ENCODE measurements at places on chromosomes 1 and 21.

GRCh38 chr1:195481293-195481692 is 1126.9 kb downstream of the KCNT2 start:
- no peak for DNase-seq

DNA sequence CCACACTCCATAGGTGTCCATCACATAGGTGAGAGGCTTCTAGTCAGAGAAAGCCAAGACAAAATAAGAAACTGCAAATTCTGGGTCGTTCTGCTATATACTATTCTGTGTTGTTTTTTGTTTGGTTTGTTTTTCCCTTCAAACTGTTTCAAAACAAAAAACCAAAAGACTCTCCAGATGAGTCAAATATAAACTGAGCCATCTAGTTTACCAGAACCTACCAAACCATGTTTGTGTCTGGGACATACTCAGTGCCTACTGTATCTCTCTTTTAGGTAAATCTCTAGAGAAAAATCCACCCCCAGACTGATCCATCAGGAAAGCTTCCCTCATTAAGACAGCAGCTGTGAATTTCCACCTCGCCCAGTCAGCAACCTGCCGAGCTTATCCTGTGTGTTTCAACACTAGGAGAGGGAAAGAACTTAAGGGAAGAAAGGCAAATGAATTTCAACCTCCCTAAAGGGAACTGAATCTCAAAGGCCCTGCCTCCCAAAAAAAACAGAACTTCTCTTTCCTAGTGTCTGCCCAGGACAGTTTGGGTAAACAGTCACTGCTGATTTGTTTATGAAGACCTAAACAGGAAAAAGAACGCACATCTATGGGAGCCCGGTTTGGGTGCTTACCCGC is 17.2 kb downstream of the PPT1 start:
- DNase-seq = no peak

DNA sequence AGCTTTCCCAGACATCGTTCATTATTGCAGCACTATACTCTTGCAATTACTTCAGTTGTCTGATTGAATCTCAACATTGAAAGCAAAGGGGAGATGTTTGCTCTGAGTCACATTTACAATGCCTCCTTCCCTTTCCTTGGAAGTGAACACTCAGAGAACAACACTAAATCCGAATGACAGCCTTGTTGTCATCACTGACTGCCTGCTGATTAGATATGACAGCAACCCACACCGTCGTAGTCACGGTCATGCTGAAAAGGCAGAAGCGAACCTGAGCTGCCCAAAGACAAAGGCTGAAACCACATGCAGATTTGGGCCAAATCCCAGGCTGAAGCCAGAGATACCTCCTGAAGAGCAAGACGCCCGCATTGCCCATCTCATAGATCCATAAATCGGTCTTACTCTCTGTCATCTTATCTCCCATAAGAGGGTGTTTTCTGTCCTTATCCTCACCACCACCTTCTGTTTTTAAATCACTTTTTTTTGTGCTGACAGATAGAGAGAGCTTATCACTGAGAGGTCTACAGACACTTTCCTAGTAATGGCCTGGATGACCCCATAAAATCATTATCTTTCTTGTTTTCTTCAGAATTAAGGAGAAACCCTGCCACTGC is 47.5 kb downstream of the TMCO4 start:
- DNase-seq = no peak

DNA sequence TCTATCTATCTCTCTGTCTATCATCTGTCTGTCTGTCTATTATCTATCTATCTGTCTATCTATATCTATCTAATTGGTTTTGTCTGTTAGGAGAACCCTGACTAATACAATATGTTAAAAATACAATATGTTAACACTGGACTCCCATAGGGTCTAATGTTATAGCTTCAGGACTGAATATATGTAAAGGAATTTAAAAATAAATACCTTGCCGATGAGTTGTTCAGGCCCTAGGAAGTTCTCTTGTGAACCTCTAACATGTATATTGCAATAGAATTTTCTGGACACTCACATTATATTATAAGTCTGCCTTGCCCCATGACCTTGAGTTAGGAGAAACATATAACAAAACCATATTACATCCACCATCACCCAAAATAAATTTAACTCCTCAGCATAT is 900.6 kb downstream of the NCAM2 start:
- DNase-seq = no peak

DNA sequence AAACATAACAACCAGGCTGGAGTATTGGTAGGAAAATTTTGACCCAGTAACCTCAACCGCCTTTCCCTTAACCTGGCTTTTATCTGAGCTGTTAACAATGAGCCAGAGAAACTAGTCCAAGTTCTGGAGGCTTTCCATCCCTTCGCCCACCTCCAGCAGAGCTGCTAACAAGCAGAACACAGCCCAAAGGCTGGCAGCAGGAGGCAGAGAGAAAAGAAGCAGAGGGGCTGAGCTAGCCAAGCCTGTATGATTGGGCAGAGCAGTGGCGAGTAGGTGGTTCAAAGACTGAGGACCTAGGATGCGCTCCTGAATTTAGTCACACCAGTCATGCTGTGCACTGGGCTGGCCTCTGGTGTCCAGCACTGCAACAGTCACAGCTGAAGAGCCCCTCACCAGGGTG is 123.0 kb downstream of the TNR start:
- DNase-seq = no peak

DNA sequence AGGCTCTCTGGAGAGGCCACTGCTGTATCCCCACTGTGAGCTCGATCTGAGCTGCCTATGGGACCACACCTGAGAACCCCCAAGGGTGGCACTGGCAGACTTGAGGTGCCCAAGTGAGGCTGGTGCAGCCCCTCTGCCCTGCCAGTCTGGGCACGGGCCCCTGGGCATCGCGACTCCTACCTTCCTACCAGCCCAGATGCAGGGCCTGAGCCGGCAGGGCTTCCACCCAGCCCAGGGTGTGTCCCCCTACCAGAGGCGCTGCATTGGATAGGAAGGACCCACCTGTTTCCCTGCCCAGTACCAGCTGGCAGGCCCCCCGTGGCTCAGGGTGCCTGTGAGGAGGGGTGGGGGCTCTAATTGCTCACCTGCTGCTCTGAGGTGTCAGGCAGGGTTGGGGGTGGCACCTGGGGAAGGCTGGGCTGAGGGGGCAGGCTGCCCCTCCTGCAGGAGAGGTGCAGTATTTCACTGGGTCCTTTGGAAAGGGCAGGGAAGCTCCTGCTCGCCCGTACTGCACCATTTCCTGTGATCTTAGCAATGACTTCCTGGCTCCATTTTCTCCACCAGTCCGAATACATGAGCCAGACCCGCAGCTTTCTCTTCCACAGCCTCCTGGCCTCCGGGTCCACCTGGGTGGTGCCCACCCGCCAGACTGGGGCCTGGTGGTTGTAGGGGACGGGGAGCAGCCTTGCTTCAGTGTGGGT is 11.8 kb downstream of the TP73 start:
- DNase-seq = no peak

DNA sequence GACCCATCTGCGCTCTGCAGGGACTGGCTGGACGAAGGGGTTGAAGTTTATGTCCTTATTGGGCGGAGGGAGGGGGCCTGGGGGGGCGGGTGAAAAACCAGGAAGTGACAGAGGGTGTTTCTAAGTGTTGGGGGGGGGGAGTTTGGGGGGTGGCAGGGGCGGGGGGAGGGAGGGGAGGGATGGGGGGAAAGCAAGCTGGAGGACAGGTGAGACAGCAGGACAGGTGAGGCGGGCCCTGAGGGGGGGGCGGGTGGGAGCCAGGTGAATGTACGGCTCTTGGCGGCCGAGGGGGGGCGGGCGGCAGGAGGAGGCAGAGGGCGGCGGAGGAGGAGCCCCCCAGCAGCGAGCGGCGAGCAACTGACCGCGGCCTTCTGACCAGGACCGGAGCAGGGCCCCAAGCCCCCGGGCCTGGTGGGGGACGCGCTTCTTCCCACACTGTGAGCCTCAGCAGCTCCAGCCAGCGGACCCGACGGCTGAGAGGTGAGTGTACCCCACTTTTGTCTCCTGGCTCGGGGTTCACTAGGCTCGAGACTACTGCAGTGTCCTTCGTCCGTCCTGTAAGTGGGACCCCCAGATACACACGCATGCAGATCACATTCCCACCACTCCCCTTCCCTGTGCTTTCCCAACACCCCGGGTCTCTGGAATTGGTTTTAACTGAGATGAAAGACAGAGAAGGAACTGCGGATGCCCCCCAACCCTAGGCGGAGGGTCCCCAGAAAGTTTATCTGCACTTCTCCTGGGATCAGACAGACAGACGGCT is at the start of gene ZBTB7B:
Gene ZBTB7B, plus strand, starts transcription at position 339 of the 763 bp plus-strand sequence. CDS start 11,859 bp downstream, outside the sequence.
- DNase-seq = no peak

- no peak for DNase-seq
Measured at GRCh38 chr1:207840380-207840779, 70.5 kb downstream of the CD34 start.

DNA sequence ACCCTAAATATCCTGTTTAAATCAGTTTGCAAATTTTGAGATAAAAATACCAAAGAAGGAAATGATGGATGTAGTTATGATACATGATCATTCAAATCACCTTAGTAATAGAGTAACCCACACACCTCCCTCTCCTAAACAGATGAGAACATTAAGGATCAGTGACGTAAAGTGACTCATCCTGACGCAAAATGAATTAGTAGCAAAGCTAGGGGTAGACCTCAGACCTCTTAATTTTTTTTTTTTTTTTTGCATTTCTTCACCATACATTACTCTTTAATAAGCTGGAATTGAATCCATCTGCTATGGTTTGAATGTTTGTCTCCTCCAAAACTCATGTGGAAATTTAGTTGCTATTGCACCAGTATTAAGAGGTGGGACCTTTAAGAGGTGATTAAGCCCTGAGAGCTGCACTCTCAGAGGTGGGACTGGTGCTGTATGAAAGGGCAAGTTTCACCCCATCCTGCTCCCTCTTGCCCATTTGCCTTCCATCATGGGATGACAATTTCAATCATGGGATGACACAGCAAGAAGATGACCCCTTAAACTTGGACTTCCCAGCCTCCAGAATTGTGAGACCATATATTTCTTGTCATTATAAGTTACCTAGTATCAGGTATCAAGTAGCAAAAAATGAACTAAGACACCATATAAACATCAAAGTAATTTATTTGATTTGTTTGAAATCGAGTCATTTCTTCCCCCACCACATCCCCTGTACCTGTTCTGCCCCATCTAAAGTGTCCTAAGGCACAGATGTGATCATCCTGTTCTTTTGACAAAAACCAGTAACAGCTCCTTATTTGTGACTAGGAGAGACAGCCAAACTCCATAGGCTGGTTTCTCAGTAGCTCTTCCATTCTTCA is 114.6 kb upstream of the DUSP10 start:
- DNase-seq = no peak

DNA sequence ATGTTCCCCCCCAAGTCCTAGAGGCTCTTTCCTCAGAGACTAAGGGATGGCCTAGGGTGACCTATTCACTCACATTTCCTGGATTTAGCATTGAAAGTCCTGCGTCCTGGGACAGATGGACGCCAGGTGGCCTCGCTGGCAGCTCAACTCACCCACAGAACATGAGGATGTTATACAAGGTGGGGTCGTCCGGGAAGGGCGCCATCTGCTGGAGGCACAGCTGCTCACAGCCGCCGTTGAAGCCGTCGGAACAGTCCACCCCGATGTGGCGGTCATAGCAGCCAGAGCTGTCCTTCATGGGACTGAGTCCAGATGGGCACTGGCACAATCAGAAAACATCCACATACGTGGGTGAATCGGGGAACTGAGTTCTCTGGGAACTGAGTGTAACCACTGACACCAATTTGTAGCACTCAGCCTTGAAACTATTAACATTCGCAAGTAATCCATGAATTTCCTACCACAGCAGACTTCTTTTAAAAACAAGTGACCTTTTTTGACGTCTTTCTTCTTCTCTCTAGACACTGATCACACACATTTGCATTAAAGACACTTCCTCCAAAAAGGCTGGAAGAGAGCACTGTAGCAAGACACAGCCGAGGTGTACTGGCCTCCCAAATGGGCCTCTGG is 215.4 kb downstream of the ASTN1 start:
- DNase-seq = no peak

DNA sequence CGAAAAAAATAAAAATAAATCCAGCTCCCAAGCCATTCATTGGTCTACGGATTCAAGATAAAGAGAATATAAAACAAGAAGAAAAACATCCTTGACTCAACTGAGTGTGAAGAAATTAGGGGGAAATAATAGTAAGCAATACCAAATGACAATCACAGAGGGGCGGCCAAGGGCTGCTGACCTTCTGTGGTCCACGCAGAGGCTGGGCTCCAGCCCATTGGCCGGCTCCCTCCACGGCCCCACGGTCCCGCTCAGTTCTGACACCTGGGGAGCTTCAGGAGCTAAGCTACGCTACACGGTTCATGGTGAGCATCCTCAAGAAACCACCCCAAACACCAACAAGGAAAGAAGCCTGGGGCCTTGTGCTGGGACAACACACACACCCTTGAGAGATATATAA is 400 bp upstream of the KRTAP10-12 start:
- DNase-seq = no peak

Measured in stimulated activated CD4-positive, alpha-beta T cell treated with anti-CD3 and anti-CD28 coated beads, Interleukin-1b, Interleukin-23, amount 100 ng/mL, for 4 hours (primary cell).